ENCODE measurements at places on chromosomes 3 and 15.

DNA sequence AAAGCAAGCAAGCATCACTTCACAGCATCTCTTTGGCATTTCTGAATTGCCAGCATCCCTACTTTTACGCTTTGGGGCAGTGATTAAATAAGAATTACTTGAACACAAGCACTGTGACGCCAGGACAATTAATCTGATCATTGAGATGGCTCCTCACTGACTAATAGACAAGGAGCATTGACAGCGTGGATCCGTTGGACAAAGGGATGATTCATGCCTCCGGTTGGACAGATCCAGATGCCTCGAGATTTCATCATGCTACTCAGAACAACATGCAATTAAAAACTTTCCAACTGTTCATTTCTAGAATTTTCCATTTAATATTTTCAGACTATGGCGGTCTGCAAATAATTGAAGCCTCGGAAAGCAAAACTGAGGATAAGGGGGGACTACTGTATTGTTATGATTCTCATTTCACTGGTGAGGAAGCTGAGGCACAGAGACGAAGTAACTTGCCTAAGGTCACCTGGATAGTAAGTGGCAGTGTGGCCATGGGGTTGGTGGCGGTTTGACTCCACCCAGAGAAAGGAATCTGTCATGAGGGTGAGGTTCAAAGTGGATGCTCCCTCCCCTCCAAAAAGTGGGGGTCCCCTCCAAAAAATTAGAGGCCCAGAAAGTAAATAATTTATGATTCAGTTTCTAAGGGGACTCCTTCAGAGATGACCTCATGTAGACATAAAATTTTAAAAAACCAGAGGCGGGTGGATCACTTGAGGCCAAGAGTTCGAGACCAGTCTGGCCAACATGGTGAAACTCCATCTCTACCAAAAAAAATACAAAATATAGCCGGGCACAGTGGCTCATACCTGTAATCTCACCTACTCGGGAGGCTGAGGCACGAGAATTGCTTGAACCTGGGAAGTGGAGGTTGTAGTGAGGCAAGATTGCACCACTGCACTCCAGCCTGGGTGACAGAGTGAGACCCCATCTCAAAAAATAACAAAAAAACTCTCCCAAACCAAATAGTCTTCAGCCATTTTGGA is 12.3 kb upstream of the PGPEP1L start:
- DNase-seq, result no peak

DNA sequence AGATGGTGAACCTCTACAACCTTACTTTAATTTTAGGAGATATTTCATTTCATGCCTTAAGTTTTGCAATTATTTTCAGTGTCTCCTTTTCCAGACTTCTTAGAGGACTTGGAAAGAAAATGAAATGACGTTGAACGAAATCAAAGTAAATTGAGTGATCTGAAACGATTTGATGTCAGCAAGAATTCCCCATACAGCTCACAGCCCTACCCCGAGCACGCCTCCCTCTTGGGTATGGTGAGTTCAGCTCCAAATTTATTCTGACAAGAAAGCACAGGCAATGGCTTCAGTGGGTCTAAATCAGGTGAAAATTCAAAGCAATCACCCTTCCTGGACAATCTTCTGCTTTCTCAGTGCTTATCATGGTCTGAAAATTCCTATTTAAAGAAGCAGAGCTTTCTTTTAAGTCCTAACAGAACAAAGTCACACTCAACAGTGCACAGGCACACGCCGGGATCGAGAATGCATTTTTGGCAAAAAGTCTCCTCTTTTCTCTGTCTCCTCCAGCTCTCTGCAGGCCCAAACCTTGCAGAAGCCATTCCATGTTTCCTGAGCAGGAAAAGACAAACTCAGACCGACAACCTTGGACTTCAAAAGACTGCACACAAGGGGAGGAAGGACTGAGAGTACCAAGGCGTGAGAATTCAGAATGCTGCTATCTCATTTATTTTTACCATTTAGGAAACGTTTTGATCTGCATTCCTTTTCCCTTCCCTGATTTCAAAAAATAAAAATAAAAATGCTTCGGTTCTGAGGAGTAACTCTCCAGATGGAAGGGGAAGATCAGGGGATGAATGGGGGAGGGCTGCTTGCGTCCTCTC is 72.0 kb downstream of the CCNL1 start:
- no peak for DNase-seq

GRCh38 chr3:120410541-120410940 is 40.3 kb downstream of the FSTL1 start:
- DNase-seq, result no peak

DNA sequence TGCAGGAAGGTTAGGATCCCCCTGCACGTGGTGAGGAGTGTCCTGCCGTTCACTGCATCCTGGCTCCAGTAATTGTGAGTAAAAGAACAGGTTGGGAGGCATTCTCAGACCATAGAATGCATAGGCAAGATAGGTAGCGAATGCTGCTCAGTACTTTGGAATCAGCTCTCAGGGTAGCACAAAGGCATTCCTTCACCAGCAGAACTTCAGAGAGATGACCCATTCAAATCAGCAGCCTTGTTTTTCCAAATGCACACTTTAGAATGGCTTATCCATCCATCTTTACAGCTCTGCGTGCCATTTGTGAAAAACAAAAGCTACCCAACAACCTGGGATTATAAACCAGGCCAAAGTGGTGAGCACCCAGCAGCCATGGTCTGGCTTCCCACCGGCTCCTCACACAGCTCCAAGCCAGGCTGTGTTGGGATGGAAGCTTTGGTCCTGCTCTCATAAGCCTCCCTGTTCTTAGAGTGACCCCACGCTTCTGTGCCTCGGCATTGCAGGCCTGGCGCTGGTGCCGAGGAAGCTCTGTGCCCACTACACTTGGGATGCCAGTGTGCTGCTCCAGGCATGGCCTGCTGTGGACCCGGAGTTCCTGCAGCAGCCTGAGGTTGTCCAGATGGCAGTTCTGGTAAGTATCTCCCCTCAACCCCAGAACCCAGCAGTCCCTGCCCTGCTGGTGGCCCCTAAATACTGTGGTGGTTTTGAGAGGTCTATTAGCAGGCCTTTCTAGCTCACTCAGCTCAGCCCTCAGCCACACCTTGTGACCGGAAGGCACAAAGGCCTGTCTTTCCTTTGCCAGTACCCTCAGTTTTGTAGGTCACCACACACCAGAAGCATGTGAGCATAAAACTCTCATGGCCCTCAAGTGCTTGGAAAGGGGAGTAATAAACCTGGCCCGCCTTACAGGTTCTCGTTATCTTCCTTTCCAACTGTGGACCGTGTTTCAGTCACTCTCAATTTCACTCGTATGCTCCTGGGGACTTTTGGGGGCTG is 52.9 kb upstream of the LIMD1 start:
- no peak for DNase-seq

GRCh38 chr3:121467085-121467484 is 78.7 kb downstream of the POLQ start:
- DNase-seq, result no peak

DNA sequence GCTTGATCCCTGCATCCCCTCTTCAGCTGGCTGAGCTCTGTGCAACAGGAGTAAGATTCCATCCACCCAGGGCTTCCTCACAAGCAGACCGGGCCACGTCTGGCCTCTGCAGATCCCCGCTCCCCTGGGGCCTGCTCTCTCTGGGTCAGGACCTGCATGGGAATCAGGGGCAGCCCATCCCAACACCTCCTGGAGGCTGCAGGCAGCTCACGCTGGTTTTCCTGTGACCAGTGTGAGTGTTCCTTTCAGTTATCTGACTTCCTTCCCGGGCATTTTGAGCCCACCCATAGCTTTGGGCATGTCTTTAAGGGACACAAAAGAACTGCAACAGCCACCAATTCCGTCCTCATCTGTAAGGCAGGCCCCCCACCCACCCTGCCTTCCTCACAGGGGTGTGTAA is 16.3 kb downstream of the NUP210 start:
- DNase-seq, result no peak

GRCh38 chr3:60325610-60326170 is 925.6 kb downstream of the FHIT start:
- no peak for DNase-seq

DNA sequence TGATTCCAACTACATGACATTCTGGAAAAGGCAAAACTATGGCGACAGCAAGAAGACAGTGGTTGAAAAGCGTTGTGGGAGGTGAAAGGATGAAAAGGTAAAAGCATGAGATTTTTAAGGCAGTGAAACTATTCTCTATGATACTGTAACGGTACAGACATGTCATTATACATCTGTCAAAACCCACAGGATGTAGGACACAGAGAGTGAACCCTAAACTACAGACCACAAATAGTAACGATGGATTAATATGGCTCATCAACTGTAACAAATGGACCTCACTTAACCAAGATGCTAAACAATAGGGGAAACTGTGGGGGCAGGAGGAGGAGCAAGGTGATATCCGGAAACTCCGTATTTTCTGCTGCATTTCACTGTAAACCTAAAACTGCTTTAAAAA is 39.1 kb downstream of the MYO9A start:
- DNase-seq, result no peak

- DNase-seq, result no peak
These were observed 8.9 kb downstream of the MUC4 start for GRCh38 chr3:195802795-195803194.

DNA sequence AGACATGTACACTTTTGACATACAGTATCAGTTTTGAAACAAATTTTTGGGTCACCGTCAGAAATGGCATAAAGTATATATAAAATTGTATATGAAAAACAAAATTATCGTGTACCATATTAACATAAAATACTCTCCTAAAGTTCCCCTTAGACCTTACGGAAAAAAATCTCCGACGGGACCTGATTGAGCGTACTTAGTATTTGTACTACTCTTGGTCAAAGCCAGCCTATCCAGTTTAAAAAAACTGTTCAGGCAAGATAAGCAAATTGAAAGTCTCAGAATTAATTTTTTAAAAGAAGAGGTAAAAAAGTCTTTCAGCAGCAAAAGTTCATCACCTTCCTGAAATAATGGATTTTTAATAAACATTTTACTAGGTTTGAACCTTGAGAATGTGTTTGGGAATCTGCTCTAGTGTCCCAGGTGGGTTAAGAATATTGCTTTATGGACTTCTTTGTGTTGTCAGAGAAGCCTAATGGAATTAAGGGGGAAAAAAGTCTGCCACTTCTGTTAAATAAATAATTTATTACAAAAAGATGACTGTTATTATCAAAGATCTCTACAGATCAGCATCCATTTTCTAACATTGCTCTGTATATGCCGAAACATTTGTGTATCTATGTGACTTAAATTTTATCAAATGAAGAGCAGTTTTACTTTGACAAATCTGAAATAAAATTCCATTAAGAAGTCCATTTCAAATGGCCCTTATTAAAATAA is 48.6 kb downstream of the ZBTB20 start:
- DNase-seq, result no peak

DNA sequence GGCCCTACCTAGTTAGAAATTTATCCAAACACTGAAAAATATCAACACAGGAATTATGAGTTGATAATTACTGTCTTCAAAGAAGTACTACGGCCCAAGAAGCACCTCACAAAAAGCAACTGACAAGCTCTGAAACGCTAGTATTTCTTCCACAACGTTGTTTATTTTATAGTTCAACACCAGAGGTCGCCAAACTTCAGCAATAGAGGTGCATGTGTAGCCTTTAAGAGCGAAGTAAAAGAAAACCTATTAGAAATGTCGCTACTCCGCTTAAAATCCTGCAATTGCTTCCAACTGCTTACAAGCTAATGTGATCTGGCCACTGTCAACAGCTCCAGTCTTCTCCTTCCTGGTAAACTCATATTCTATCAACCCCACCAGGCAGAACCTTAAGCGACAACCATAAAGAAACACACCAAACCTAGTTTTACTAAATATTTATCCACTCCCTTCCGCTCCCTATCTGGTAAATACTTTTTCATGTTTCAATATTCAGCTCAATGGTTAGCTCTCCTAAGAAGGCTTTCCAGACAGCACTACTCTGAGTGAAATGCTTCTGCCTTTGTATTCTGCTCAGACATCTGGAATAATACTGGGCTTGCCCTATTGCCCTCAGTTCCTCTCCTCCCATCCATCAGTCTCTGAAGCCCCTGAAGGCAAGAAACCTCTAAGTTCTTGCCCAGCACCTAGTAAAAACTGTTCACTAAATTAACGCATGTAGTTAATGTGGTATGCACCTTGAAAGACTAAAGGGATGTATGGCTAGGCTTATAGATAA is 110.2 kb downstream of the NR1I2 start:
- peak; percentile 26 for DNase-seq

DNA sequence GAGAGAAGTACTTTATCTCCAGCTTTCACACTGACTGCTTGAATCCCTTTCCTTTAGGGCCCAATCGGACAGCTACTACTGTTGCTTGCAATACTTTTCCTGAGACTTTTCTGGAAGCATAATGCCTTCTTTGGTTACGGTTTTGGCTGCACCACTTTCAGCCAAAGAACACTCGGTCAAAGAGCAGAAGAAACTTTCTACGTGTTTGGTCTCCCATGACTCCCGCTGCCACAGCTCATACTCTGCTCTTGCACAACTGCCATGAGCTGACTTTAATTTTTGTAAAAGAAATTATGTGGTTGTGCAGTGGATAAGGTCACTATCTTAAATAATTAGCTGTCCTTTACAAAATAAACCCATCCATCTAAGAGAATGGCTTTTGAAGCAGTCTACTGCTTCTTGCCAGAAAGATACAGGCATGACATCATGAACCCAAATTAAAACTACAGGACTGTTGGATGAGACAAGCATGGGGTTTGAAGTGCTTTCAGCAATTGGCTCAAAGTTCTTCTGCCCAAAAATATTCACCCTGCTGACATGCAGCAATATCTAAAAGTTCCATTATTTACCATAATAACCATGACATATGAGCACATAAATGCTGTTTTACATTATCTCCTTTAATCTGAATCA is 42.0 kb downstream of the PROS1 start:
- no peak for DNase-seq

- no peak for DNase-seq
These were observed 252.5 kb downstream of the SUCLG2 start for GRCh38 chr3:67401921-67402320.

DNA sequence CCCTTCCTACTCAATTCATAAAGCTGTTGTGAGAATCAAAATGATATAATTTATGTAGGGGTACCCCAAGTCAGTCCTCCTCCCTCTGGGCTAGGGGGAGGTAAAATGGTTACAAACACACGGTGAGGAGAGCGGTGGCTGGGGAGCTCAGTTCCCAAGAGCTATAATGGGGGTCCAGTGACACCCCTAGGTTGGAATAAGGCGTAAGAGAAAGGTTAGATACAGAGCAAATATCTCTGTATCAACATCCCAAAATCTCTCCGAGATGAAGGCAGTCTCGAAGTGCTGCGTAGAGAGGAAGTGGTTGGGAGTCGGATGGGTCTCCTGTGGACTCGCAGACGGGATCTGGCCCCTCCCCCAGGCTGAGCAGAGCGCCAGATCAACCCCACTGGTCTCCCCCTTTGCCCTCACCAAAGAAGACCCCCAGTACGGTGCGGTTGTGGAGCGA is 1.8 kb downstream of the DUOX2 start:
- DNase-seq, result no peak

- DNase-seq, result no peak
These were observed 7.1 kb upstream of the CPOX start for GRCh38 chr3:98600412-98601095.

GRCh38 chr15:39859636-39860035 is 60.4 kb downstream of the GPR176 start:
- no peak for DNase-seq

DNA sequence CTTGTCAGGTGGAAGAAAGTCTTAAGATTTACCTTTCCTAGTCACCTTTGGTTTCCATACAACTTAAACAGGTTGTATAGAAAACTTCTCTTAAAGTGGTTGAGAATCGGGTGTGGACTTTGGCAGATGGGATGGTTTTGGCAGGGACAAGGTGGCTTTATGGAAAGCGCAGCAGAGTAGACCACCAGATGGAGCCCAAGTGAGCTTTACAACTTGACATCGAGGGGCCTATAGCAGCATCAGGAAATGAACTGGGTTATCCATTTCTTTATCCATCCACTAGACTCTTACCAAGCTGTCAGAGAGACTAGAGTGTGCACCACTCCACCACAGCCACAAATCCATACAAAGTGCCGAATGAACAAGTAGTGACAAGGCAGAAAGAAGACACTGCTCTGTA is 85.3 kb upstream of the MBNL1 start:
- peak; percentile 58 for DNase-seq

All from activated T-cell treated with anti-CD3 and anti-CD28 coated beads, Interleukin-2, amount 50 U/mL, for 48 hours (primary cell).